ENCODE measurements at places on chromosomes 1 and 21.

DNA sequence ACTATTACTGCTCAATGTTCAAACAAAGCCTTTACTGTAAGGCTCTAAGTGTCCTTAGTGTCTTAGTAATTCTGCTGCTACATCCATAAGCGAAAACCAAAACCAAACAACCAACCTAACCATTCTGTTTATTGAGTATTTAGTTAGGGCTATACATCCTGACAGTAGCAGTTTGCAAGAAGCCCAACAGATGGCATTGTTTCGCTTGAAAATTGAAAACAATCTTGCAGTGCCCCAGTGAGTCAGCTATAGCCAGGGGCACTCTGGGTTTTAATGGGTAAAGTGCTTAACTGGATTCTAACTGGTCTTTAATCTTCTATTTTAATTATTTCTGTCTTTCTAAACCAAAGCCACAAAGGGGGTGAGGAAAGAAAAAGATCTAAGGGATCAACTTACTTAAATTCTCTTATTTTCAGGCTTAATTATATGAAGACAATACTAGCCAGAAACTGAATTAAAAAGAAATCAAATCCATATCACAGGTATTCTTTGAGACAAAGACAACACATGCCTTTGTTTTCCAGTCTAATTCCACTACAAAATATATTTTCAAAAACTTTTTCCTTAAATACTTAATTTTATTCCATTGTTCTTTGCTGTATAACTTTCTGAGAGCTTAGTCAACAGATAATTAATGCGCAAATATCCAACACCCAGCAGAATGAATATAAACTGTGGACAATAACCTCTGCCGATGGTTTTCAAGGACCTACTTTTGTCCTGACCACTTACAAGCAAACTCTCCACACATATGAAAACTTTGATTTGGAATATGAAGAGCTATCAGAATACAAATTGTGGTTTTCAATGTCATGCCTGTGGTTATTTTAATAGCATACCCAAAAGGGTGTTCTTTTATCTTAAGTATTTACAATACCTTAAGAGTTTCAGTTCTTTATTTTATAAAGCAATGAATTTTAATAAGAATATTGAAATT is 15.2 kb downstream of the POGZ start:
- peak; percentile 58 for DNase-seq

GRCh38 chr1:184739796-184740195 is 14.9 kb downstream of the EDEM3 start:
- DNase-seq = no peak

GRCh38 chr1:87335175-87335884 is 6.7 kb downstream of the LMO4 start:
- DNase-seq = peak; percentile 67

GRCh38 chr21:45670731-45671130 is 27.2 kb downstream of the PCBP3 start:
- DNase-seq = no peak

DNA sequence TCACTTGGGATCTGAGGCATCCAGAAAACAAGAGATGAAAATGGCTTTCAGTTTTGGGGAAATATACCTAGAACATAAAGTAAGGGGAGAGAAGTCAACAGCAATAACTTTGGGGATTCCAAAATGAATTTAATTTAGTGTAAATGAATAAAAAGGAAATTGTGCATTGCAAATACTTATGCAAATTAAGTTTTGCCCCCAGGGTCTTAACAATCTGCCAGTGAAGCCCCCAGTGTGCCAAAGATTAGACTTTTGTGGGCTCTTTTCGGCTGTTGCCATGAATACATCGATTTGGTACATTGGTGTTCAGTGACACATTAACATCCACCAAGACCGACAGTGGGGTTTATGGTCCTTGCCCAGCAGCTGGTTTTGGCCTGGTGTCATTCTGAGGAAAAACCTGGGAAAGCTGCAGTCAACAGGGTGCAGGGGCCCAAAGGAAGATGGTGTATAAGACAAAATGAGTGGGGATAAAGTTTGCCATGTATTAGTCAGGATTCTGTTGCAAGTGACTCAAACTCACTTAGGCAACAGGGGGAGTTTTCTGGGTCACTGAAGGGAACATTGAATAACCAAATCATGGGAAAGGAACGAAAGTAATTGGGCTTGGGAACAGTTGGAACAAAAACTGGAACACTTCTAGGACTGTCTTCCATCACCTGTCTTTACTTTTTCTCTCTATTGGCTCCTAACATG is 30.2 kb upstream of the IGSF3 start:
- no peak for DNase-seq

- peak; percentile 17 for DNase-seq
Measured at GRCh38 chr1:8217011-8217711, 100.8 kb upstream of the SLC45A1 start.

- no peak for DNase-seq
Measured at GRCh38 chr1:7294636-7295035, 476.5 kb upstream of the VAMP3 start.

GRCh38 chr1:100377590-100378361 is 25.5 kb downstream of the CDC14A start:
- no peak for DNase-seq

- no peak for DNase-seq
Measured at GRCh38 chr1:48214820-48215219, 7.7 kb upstream of the SLC5A9 start.

Data from activated CD4-positive, alpha-beta T cell treated with anti-CD3 and anti-CD28 coated beads, Interleukin-2, amount 50 U/mL, for 48 hours (primary cell).